Activated CD8-positive, alpha-beta memory T cell treated with anti-CD3 and anti-CD28 coated beads, Interleukin-2, amount 10 ng/mL, durations not matched to agents 7 days and 5 days (primary cell): ENCODE measurements at places on chromosomes 16 and 17.
A peak's percentile ranks its signal among the peaks of the same experiment; 100 is the strongest.

- DNase-seq = no peak
Observed at GRCh38 chr16:68893710-68894705, 50.7 kb downstream of the TANGO6 start.

DNA sequence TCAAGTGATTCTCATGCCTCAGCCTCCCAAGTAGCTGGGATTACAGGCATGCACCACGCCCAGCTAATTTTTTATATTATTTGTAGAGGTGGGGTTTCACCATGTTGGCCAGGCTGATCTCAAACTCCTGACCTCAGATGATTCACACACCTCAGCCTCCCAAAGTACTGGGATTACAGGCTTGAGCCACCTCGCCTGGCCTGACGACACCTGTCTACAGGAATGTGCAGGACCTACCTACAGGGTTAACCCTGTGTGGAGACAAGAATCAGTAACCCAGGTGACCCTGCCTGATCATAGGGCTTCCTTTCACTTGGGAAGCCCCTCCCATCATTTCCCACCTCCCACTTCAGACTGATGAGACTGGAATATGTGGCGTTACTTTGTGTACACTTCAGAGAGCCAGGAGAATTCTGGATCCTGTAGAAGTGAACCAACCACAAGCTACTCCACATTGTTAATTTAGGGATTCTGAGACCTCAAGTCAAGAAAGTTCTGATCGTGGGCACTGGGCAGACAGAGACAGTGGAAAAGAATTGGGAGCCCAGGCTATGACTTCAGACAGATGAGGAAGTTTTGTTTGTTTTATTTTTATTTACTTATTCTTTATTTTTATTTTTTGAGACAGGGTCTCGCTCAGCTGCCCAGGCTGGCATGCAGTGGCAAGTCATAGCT lies 5.7 kb upstream of the MILR1 start:
- DNase-seq = no peak

DNA sequence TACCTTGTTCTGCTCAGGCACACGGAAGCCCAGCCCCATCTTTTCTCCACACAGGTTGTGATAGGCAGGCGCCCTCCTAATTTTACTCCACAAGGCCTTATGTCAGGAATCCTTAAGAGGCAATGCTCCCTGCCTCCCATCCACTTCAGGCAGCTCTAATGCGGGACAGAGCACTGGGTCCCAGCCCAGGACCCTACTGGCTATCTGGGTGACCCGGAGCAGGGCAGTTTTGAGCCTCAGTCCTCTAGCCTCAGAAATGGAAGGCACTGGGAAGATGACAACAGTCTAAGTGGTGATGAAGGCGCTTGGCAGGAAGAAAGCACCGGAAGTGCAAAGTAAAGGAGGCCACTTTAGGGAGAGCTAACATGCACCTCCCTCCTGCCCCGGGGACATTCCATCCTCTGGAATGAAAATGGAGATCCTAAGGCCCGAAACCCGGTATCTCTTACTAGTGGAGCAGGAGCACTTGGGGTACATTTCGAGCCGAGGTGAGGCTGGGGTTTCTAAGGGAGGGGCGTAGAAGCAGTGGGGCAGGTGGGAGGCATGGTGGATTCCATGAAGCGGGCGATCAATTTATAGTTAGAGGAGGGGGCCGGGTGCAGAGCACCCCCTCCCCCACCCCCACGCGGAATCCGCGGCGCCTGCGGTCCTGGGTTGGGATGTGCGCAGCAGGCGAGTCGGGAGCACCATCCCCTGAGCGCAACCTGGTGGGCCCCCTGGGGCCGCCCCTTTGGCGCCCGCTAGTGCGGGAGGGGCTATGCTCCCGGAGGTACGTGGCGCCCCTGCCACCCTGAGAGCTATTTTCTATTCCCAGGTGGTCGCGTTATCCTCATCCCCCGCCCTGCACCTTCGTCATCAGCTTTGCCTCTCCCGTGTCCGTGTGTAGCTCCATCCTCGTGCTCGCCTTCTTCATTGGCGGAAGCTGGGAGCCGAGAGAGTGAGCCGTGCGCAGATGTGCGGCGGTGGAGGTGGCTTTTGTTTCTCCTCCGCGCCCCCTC lies 4.9 kb downstream of the MT1F start:
- peak; percentile 68 for DNase-seq

- no peak for DNase-seq
Observed at GRCh38 chr17:38844261-38844757, 9.2 kb downstream of the RPL23 start.

DNA sequence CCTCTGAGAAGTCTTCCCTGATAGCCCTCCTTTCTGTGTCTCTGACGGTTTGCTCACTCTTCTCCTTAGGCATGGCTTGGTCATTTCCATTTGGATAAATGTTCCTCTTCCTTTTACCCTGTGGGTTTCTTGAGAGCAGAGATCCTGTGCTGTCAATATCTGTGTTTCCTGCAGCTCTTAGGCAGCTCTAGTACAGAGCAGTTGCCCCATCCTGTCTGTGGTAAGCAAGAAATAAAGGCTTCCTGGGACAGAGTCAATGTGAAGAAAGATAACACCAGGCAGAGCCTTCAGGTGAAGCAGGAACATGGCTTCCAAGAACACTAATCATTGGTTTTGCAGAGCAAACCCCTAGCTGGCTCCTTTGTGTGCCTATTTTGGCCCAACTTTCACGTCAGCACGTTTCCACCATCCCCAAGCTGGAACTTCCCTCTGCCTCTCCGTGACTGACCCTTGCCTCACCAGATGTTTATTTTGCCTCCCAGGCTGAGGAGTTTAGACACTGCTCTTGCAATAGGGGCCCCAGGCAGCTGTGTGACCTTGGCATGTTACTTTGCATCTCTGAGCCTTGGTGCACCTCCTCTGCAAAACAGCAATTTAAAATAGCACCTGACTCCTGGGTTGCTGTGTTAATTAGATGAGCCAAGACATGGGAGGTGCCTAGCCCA lies 49.6 kb upstream of the SIAH1 start:
- DNase-seq = no peak

DNA sequence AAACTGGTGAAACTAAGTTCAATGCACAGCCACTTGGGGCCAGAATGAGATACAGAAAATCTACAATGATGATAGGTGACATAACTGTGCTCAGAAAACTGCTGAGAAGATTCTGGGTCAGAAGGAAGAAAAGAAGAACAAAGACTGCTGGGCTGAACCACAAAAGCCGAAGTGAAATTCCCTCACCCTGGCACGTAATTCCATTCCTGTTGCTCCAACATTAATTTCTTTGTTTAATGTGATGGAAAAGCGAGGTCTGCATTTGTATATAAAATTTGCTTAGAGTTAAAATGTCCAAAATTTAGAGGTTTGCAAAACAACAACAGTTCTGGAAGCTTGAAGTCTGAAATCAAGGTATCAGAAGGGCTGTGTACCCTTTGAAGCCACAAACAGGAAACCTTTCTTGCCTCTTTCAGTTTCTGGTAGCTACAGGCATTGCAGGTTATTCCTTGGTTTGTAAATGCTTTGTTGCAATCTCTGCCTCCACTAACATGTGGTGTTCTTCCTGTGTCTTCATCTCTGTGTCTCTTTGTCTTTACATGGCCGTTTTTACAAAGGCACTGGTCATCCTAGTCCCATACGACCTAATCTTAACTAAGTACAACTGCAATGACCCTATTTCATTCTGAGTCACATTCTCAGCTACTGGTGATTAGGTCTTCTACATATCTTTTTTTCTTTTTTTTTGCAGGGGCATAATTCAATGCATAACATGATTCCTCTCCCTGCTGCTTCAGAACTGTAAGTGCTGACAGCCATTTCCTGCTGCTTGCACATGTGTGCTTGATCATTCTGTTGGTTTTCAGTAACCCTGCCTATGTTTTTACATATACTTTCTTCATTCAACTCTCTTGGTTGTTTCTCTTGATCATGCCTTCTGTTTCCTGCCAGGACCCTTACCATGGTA lies 603.0 kb upstream of the CDH8 start:
- DNase-seq = no peak

- no peak for DNase-seq
Observed at GRCh38 chr16:89573826-89574680, 1.5 kb upstream of the CPNE7 start.

GRCh38 chr17:4658478-4659305 lies 17.2 kb upstream of the ALOX15 start:
- DNase-seq = peak; percentile 54

DNA sequence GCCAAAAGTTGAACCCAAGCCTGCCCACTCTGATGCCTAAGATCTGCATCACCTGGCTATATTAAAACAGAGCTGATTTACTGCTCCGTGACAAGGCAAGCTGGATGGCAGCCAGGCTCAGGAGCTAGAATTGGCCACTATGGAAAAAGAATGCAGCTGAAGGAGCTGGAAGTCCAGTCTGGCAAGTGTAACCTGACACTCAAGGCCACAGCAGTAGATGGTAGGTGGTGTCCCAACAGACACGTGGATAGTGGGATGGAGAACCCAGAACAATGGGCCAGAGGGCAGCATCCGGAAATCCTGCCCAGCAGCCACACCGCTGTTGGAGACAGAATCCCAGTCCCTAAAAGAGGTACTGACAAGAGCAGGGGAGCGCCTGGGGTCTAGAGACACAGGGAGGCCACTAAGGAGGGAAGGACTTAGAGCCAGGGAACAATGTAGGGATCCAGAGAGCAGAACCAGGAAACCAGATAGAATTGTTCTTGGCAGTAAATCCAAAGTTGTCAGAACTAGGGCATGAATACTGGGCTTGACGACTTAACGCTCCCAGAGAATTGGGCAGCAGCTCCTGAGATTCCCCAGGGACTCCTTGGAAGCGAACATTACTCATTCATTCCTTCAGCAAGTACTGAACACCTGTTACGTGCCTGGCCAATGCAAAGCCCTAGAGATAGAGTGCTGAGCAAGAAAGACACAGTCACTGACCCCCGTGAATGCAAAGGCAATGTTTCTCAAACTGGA lies 85.7 kb downstream of the CDYL2 start:
- DNase-seq = peak; percentile 33

DNA sequence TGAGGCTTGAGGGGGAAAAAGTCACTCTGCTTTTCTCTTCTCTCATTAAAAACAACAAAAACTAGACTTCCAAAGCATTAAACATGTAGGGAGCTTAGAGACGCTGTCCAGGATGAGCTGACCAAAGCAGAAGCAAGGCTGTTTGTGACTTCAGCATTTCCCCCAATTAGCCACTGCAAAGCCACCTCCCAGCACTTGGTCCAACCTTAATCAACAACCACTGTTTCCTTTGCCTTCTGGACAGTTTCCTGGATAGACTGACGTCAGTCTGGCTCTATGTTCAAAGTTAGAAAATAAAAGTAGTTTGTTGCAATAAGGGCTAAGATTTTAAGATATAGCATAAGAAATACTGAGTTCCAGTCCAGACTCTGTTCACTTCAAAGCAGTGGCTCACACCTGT lies 3.1 kb downstream of the TMEM231 start:
- no peak for DNase-seq

DNA sequence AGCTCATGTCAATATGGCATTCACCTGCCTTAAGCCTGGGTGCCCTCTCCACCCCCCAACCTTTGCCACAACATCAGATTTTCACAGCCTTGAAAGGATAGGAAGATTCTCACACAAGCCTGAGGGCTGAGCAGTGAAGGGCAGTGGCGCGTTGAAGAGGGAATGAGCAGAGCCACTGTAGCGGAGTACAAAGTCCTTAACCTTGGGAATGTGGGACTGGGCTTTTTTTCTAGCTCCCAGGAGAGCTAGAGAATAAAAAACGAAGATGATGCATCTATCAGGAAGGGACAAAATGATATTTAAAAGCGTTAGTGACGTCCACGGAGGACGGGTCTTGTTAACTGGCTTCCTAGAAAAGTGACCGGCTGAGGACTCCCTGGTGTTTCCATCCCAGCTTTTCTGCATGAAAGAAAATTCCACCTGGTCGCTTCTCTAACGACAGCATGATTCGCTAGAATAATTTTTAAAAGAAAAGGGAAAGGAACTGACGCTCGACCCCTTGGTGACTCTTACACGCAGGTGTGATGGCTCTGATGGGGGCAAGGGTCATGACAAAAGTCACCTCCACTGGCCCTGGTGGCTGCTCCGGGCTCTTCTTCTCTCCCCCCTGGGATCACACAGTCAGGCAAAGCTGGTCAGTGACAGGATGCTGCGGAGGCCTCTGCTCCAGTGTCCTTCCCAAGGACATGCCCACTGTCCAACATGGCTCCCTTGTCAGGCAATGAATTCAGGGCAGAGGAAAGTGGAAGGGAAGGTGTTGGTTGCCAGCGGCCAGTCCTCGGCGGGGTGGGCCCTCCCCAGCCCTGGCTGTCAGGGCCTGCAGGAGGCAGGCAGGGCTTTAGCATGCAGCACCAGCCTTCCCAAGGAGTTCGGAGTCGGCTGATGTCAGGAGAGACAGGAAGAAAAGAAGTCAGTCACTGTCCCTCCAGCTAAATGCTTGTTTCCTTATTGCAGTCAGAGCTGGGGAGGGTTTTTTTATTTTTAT lies 58.4 kb upstream of the IRX3 start:
- no peak for DNase-seq

DNA sequence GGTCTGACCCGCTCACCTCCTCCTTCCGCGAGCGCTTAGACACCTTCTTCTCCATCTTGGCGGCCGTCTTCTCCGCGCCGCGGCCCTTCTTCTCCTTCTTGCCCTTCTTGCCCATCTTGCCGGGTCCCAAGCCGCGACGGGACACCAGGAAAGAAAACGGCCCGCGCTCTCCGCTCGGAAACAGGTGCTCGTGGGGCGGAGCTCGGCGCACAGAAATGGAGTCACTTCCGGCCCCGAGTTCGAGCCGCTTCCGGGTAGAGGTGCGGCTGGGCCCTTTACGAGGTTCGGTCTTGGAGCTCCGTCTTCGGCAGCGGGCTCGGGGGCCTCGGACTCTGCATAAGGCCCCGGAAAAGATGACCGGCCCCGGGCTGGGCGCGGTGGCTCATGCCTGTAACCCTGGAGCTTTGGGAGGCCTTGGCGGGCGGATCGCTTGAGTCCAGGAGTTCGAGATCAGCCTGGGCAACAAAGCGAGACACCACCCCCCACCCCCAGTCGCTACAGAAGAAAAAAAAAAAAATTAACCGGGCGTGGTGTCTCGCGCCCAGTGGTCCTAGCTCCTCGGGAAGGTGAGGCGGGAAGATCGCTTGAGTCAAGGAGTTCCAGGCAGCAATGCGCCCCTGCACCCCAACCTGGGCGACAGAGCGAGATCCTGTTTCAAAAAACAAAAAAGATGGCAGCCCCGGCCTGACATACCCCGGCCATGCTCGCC lies at the start of gene KLHDC4:
TSS of gene KLHDC4 (minus strand) at position 211 of the 709 bp plus-strand sequence. CDS start at position 115, 96 bp downstream.
- peak; percentile 94 for DNase-seq

- no peak for DNase-seq
Observed at GRCh38 chr17:31672161-31672819, 186.8 kb downstream of the COPRS start.

GRCh38 chr16:1063728-1064127 lies 8.8 kb upstream of the SSTR5 start:
- DNase-seq = no peak

- no peak for DNase-seq
Observed at GRCh38 chr17:55986817-55987216, 166.5 kb upstream of the ANKFN1 start.

DNA sequence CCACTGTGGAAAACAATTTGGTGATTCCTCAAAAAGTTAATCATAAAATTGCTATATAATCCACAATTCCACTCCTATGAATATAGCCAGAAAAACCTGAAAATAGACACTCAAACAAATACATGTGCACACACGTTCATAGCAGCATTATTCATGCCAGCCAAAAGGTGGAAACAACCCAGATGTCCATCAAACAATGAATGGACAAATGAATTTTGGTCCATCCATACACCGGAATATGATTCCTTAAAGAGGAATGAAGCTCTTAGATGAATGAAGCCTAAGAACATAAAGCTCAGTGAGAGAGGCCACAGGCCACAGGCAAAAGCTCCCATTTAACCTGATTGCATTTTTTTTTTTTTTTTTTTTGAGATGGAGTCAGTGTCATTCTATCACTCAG lies 114.6 kb upstream of the TNRC6C start:
- no peak for DNase-seq

GRCh38 chr16:63890723-63891122 lies 1231.1 kb downstream of the CDH11 start:
- DNase-seq = no peak

GRCh38 chr17:69575346-69575761 lies 160.9 kb downstream of the MAP2K6 start:
- no peak for DNase-seq
